ENCODE measurements at places on chromosomes 16 and 17.

DNA sequence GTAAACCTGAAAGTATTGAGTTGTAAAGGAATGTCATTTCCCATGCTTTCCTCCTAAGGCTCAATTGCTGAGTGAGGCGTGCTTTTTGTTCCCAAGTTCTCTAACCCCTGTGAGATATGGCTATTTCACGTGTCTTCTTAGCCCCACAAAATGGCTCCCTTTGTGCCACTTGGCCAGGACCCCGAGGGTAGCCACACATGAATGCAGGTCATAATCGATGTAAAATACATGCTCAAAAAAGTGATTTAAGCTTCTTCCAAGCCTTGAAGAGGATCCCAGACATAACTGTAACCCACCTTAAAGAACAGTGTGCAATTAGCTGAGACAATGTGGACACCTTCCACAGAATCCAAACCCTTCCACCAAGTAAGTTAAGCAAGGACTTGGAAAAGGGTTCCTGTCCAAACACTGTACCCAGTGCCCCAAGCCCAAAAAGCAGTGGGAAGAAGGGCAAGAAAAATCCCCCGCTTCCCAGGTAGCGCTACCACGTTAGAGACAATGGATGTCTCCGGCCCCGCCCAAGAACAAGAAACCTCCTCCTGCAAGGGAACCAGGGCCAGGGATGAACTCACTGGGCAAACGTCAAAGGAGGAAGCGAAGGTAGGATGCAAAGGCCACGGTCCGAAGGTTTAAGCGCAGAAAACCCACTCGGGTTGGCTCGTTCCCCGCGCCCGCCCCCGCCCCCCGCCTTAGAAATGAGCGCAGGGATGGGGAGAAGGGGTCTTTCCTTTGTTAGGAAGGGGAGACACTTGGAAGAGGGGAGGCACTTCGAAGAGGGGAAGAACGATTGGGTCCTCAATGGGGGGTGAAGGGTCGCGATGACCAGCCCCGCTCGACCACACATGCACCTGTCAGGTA, 1.2 kb downstream of the JPT1 start:
- peak overlapping the region; percentile 92 for H3K27ac ChIP-seq
- H3K27me3 ChIP-seq, result no peaks in the 10 kb centered on the region
- H3K4me1 ChIP-seq, result peaks cover 14% of the 10 kb centered on the region
- peaks cover 16% of the 10 kb centered on the region for H3K36me3 ChIP-seq
- peak overlapping the region; percentile 85 for H3K4me3 ChIP-seq

GRCh38 chr16:30767767-30768465, 5.8 kb downstream of the RNF40 start:
- no peaks in the 10 kb centered on the region for H3K27me3 ChIP-seq
- no peak overlapping the region for H3K4me3 ChIP-seq
- H3K27ac ChIP-seq, result no peak overlapping the region
- H3K4me1 ChIP-seq, result peaks cover 7% of the 10 kb centered on the region

- no peak overlapping the region for H3K27ac ChIP-seq
- no peak overlapping the region for H3K4me3 ChIP-seq
- H3K4me1 ChIP-seq, result no peaks in the 10 kb centered on the region
- H3K27me3 ChIP-seq, result no peaks in the 10 kb centered on the region
- no peaks in the 10 kb centered on the region for H3K36me3 ChIP-seq
Observed at GRCh38 chr17:76940738-76941350, 72.6 kb downstream of the MGAT5B start.

DNA sequence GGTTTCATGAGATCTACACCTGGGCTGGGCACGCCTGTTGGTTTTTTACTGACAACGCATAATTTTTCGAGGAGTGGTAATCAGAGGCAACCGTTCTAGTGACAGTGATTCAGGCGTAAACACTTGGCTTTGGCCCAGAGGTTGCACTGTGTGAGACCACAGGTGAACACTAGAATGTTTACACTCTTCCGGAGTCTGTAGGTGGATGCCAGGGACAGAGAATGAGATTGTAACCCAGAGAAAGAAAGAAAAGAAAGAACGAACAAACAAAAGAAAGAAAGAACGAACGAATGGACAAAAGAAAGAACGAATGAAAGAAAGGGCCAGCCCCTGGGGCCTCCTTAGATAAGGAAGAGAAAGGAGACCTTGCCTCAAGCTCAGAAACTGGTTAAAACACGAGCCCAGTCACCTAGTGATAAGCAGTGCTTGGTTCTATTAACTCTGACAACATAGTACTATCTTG, 113.2 kb downstream of the PRKCB start:
- no peak for DNase-seq
- no peaks in the 10 kb centered on the region for H3K27me3 ChIP-seq
- H3K4me1 ChIP-seq, result no peaks in the 10 kb centered on the region

- H3K4me3 ChIP-seq, result no peak overlapping the region
- no peak for DNase-seq
- H3K4me1 ChIP-seq, result no peaks in the 10 kb centered on the region
- no peaks in the 10 kb centered on the region for H3K27me3 ChIP-seq
Observed at GRCh38 chr16:81216114-81216513, 22.4 kb upstream of the BCO1 start.

DNA sequence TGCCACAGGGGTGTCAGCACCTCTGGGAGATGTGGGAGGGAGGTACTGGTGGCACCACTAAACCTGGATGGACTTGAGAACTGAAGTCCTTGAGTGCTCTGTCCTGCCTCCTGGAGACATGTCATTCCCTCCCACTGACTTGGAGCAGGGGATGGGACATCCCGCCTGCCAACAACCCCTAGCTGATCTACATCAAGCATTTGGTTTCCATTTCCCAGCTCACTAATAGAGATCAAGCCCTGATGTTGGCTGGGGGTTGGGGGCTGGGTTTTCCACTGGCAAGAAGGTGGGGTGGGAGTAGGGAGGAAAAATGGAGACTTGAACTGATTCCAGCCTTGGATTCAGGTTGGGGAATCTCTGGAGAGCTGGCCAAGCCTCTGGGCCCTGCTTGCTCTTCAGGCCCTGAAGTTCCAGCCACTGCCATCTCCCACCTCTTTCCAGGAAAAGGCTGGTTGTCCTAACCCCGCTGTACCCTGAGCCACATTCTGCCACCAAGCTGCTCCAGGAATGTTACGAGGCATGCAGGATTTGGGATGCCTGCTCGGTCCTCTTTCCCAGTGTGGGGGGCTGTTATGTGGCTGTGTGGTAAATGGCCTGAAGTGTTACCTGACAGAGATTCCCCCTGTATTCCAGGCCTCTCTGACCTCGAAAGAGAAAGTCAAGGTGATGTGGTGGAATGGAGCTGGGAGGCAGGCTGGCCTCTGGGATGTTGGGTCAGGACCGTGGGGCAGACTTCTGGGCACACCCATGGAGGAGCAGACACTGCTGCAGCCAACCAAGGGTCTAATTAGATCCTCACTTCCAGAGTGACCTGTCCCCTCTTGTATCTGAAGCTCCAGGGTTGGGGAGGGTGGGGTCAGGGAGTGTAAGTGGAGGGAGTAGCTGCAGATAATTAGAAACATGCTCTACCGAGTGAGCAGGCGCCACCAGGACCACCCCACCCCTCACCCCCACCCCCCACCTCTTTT, 16.7 kb downstream of the IGFBP4 start:
- no peak for DNase-seq
- H3K4me1 ChIP-seq, result peaks cover 3% of the 10 kb centered on the region
- no peak overlapping the region for H3K27ac ChIP-seq
- no peak overlapping the region for H3K4me3 ChIP-seq
- H3K27me3 ChIP-seq, result no peaks in the 10 kb centered on the region

DNA sequence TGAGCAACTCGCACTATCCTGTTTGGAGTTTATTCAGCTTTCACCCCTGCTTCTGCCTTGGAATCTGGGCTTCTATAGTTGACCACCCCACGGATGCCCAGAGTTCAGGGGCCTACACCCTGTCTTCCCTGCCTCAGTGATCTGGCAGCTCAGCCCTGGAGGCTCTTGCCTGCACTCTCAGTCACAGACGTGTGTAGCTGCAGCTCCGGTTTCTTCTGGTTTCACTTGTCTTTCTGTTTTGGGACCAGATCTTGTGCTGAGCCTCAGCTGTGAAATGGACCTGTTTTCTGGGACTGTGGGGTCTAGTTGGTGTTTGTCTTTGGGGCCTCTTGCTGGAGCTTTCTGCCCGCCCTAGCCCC, 5.8 kb downstream of the GPT2 start:
- no peak overlapping the region for H3K4me3 ChIP-seq
- H3K36me3 ChIP-seq, result no peaks in the 10 kb centered on the region
- no peak for DNase-seq
- H3K27me3 ChIP-seq, result no peaks in the 10 kb centered on the region

DNA sequence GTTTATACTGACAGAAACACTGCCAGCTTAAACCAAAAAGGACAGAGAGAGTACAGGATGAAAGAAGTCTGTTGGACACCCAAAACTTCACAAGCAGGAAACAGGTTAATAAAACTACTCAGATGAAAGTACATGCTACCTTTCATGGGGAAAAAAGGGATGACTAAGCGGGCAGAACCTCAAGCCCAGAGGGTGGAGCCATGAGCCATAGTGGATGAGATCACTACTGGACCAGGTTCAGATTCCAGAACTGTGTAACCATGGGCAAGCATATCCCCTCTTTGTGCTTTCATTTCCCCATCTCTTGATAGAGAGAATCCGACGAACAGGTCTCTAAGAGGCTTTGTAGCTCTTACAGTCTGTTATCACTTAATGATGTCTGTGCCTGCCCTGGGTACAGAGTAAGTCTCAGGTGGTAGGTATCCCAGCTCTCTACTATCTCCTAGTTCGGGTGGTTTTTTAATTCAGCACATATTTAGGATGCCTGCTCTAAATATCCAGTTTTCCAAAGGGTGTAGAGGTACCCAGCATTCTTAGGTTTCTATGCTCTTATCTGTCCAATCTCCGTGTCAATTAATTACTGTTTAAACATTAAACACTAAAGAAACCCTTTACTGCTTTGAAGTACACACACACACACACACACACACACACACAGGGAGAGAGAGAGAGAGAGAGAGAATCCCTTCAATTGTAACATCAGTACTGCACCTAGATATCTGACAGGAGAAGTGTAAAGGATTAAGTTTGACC, 206.7 kb downstream of the ZNF423 start:
- H3K27me3 ChIP-seq, result no peaks in the 10 kb centered on the region
- no peak for DNase-seq
- H3K4me1 ChIP-seq, result no peaks in the 10 kb centered on the region
- no peak overlapping the region for H3K4me3 ChIP-seq
- no peaks in the 10 kb centered on the region for H3K36me3 ChIP-seq

Measured in Panc1 (cell line).